ENCODE measurements at places on chromosomes 6 and 20.

DNA sequence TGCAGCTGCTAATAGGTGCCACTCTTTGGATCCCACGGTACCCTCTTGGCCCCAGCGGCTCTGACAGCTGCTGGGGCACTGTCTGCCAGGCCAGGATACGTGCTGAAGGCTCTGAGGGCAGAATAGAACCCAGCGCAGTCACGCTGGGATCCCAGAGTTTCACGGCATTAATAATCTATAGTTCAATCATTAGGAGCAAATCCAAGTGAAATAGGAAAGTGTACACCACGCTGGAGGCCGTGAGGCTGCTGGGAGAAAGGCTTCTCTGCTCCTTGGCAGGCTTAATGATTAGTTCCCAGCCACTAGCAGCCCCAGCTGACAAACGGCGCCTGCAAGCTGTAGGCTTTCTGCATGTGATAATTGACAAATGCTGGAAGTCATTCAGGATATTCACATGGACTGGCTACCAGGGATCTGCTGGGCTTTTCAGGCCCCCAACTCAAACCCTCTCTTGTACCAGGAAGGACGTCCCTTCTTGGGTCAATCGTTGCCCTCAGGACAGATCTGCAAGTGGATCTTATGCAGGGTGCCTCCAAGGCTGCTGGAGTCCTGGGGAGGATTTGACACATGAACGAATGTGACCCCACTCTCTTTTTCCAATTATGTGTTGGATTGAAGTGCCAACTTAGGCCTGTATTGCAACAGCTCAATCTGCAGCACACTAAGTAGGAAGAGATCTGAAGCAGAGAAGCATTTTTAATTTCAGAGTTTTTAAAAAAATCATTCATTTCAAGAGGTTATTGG lies 50.1 kb upstream of the INSM1 start:
- DNase-seq, result no peak

DNA sequence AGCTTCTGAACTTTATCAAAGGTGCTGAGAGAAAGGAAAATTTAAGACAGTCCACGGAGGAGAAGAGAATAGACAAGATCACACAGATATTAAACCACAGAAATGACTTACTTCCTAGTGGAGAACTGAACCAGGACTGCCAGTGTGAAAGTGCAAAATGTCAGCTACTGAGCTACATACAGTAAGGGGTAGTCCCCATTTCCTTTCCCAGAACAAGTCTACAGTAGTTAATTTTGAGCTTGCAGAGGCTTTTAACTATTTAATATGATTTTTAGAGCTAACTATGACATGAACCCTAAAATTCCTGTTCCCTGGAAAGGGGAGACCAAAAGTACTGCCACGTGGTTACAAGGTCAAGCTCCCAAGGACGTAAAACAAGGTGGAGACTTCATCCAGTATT lies 45.1 kb downstream of the CEP85L start:
- DNase-seq, result no peak

GRCh38 chr20:22974354-22974753 lies 60.8 kb upstream of the SSTR4 start:
- DNase-seq, result no peak

DNA sequence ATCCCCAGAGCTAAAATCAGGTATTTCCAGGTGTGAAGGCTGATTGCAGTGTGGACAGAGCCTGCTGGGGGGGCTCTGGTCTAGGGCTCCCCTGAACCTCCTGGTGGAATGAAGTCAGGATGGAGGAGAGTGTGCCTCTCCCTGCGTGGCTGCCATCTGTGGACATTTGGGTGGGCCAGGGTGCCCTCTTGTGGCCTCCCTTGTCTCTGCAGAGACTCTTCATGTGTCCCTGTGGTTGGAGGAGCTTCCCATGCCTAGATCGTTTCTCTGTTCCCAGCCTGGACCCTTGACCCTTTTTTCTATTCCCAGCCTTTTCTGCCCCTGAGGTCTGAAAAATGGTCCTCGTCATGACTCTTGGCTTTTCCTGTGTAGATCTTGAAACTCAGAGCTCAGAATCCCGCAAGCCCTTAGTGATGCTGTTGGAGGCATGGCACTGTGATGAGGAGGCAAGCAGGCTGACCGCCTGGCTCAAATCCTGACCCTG lies 9.9 kb upstream of the PSMF1 start:
- peak; percentile 53 for DNase-seq

- DNase-seq, result no peak
Measured at GRCh38 chr6:97129106-97129505, 153.9 kb downstream of the MMS22L start.

GRCh38 chr20:36149469-36149868 lies 5.1 kb upstream of the EPB41L1 start:
- no peak for DNase-seq

GRCh38 chr6:109239160-109239559 lies 143.1 kb downstream of the CD164 start:
- no peak for DNase-seq

DNA sequence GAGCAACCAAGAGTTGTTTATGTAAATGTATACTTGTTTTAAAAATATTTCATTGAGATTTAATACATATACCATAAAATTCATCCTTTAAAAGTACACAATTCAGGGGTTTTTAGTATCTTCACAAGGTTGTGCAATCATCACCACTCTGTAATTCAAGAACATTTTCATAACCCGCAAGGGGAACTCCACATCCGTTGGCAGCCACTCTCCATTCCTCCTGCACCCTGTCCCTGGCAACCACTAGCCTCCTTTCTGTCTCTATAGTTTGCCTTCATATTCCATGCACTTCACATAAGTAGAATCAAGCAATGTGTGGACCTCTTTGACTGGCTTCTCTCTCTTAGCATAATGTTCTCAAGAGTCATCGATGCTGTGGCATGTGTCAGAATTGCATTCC lies 104.2 kb upstream of the PDE10A start:
- no peak for DNase-seq

DNA sequence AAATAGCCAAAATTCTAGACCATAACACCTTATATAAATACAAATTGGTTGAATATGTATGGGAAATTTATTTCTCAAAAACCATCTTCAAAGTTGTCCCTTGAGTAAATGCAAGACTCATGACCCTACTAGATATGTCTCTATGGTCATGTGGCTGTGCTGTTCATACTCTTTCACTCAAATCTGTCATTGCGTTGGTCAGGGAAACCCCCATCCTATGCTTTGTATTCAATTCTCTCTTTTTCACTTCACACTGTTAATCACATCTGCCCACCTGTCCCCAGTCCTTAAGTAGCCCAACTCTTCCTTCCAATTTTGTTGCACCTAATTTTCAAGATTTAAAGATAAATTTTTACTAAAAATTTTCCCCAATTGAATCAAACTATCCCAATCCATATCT lies 51.0 kb downstream of the RPS12 start:
- no peak for DNase-seq

GRCh38 chr6:78916411-78916810 lies 49.1 kb downstream of the IRAK1BP1 start:
- DNase-seq, result no peak

DNA sequence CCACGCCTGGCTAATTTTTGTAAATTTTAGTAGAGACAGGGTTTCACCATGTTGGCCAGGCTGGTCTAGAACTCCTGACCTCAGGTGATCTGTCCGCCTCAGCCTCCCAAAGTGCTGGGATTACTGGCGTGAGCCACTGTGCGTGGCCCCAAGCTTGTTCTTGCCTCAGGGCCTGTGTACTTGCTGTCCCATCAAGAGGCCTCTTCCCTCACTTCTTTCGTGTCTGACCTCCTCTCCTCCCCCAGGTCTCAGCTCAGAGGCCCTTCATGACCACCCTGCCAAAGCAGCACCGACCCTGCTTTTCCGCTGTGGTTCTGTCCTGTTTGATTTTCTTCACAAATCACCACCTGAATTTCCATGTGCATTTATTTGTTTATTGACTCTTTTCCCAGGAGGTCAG lies 10.5 kb upstream of the UBE2V1 start:
- DNase-seq, result no peak

DNA sequence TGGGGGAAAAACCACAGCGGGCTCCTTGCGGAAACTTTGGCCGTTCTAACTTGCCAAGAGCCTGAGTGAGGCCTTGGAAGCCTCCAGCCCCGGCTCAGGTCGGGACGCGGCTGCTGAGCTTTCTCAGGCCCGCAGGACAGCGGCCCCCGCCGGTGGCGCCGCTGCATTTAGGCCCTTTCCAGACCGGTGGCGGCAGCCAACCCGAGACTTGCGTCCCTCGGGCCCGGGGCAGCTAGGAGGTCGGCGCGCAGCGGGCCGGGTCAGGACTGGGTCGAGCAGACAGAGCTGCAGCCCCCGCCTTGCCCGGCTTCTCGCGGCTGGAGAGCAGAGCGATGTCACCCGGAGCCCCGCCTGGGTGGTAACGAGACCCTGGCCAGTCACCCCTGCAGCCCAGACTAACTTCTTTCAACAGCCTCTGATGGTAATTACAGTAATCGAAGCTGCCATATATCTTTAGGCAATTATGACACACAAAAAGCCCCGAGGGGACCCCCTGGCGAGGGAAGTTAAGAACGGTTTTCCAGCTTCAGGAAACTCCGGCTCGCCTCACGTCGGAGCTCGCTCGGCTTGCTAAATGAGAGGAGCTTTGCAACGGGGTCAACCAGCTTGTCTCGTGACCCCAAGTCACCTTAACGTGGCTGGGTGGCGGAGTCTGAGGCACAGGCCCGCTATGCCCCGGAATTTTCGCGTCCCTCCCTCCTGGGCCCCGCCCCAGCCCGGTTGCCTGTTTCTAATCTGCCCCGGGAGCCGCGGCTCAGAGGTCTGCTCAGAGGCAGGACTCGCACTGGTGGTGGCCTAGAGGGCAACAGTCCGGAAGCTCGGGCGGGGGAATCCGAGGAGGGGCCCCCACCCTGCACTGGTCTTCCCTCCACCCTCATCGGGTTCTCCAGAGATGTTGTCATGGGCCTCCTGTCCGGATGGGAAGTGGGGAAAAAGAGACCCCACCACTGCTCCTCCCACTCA lies 3.0 kb downstream of the NR2E1 start:
- DNase-seq, result no peak

DNA sequence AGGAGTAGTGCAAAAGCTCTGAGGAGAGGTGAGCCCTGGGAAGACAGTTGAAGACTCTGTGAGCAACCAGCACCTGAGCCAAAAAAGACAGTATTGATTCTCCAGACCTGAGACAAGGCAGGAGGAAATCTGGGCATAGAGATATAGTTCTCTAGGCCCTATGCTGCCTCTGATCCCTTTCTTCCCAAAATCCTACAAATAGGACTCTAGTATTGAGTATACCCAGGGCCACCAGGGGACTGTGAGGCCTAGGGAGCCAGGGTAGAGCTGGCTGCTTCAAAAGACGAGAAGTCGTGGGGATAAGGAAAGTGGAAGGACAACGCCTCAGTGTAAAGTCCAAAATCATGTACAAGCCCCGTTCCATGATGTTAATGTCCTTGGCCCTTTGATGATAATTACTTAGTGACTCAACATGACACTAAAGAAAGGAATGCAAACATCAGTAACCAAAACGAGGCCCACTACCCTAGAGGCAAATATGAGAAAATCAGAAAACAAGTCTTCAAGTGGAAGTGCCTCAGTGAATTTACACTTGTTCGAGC lies 197.3 kb upstream of the PROKR2 start:
- no peak for DNase-seq

DNA sequence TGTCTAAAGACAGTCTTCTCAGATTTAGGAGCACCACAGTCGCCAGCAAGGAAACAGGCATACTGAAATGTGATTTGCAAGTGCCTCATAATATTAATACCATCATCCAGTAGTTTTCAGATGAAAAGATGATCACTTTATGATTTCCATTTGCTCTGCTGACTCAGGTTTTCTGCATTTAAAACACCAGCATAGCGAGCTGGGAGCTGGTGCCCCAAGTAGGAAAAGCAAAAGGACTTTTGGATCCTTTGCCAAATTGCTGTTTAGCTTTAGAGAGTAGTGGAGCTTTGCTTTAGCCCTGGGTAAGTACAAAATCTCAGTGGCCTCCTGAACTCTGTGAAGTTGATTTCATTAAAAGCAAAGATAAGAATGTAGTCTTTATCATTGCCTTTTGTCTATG lies 78.5 kb downstream of the JAG1 start:
- DNase-seq, result no peak

- no peak for DNase-seq
Measured at GRCh38 chr6:6482256-6482655, 106.3 kb upstream of the LY86 start.

GRCh38 chr6:146950351-146950835 lies 253.8 kb upstream of the STXBP5 start:
- DNase-seq, result no peak

DNA sequence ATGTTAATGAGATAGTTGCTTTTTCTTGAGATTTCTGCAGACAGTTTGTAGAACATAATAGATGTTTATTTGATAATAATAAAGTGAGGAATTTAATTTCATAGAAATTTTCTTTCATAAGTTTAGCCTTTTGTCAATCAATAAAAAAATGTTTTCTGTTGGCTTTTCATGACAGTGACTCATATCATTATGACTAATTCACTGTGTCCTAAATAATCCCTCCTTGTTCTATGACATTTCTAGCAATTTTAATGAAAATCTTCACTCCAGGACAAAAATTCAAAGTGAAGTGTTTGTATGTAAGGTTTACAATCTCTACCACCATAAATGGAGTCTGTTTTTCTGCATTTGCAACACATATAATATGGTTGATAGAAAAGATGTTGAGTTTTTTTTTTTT lies 109.9 kb downstream of the UTRN start:
- no peak for DNase-seq

DNA sequence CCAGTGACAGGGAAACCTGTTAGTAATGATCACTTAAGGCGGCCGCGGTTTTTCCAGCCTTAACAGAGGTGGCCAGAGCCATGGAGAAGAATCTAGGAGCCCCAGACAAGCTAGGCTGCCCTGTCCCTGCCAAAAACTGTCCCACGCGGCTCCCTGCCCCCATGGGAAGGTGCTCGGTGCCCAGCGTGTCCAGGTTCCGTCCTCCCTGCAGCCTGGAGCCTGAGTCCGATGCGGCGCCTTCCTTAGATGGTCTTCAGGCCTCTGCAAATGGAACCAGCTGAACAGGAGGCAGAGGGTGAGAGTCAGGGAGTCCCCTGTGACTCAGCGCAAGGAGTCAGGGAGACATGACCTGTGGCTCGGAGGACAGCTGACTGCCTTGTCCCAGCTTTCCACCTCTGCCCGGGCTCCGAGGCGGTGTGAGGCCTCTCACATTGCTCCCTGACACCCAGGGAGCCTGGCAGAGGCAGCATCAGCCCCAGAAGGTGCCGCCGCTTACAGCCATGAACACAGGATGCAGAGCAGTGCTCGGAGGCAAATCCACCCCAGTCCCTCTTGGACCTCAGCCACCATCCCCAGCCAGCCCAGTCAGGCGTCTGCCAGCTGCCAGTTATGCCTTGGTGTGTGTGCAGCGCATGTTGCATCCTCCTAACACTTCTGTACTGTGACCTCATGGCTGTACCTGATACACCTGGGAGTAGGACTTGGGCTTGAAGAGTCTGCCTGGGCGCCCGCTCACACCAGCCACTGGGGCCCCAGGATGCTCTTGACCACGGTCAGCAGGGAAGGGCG lies 377.7 kb downstream of the CDH4 start:
- no peak for DNase-seq

DNA sequence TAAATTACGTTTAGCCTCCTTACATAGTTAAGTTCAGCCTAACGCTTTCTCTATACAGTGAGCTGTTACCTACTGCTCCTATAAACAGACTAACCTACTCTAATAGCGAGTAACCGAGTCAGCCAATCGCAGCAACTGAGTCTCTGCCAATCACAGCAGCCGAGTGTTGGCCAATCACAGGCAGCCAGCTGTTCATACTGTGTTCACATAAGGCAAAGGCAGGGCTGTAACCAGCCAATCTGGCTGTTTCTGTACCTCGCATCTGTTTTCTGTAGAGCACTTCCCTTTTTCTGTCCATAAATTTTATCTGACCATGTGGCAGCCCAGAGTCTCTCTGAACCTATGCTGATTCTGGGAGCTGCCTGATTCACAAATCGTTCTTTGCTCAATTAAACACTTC lies 263.9 kb upstream of the JARID2 start:
- no peak for DNase-seq

GRCh38 chr20:50801747-50802125 lies 6.9 kb downstream of the BCAS4 start:
- DNase-seq, result no peak
